Astrocyte (in vitro differentiated cells and primary cell): ENCODE measurements at places on chromosomes 6 and 20. TPM values are rescaled to one million over a fixed set of nuclear protein-coding genes. Genes with fewer than 3 reads are reported as not detected.

GRCh38 chr6:42978487-42978838, 518 bp downstream of the PEX6 start:
- DNase-seq = no peak

- DNase-seq = no peak
These were observed 84.3 kb downstream of the CARMIL1 start for GRCh38 chr6:25363427-25363826.

GRCh38 chr20:20549704-20550103, 162.7 kb downstream of the RALGAPA2 start:
- DNase-seq = peak; percentile 64

Gene KHDRBS2
- total RNA-seq = not detected in 2 replicates

Gene NKX2-4
- not detected in 2 replicates for total RNA-seq

Gene MYLK2
- 2.1 and 3.1 TPM in 2 replicates for total RNA-seq

Gene FNDC11
- total RNA-seq = 0.19 and 0.20 TPM in 2 replicates
